ENCODE measurements at places on chromosomes 4 and X.

GRCh38 chrX:41377624-41378023 is 43.7 kb downstream of the DDX3X start:
- DNase-seq = no peak

DNA sequence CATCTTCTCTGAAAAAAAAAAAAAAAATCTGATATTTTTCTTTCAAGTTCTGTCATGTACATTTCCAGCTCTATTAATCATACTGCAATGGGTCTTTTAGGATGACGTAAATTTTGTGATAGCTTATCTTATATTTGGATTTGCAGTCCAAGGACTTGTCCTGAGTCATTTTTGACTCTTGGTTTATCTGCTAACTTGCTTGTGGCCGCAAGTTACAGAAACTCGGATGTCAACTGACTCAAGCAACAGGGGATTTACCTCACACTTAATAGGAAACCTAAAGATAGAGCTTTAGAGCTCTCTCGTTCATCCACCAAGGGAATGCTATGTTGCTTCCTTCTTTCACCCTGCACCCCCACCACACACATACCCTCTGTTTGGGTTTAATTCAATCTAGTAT is 1433.8 kb upstream of the TENM3 start:
- DNase-seq = no peak

DNA sequence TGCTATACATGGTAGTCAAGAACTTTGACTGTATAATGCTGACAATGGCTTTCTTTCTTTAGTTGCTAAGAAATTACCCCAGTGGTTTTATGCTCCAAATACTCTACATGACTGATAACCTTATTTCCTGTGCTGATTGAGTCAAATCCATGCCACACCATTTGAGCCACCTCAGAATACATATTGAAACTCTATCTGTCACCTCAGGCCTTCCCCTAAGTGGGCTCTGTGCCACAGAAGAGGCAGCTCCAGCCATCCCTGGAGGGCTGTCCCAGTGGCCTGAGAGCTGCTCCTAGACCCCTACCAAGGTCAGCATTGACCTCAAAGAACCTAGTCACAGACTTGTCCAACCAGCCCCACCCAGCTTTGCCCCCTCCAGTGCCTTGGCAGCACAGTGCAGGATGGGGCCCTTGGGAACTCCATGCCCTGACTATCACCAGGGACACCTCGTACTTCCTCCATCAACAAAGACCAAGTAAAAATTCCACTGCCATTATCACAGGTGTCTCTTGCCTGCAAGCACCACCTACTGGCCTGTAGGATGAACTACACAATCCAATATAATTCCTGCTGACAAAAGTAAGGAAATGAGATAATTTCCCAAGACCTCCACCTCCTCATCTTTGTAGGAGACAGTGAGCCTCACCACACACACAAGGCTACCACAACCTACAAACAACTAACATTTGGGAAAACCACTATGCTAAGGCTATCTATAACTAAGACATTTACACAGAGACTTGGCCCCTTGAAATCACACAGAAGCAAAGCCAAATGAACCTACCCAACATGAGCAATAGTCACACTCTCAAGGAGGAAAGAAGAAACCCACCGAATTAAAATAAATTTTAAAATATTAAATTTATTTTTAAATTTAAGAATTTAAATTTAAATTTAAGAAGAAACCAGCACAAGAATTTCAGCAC is 239.9 kb downstream of the NKX6-1 start:
- no peak for DNase-seq

DNA sequence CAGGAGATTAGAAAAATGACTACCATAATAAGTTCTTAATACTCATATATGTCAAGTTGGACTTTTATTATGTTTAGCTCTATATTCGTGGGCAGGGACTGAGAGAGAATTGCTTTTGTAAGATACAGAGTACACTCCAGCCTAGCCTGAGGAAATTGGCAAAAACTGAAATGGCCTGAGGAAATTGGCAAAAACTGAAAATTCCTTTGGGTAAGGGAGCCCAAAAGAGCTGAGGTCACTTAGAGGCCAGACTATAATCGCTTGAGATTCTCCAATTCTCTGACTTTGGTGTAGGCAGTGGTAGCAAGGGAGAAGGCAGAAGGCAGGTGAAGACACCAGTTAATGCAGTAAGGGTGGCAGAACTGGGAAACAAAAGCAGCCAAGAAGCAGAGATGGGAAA is 124.5 kb upstream of the HCCS start:
- no peak for DNase-seq

DNA sequence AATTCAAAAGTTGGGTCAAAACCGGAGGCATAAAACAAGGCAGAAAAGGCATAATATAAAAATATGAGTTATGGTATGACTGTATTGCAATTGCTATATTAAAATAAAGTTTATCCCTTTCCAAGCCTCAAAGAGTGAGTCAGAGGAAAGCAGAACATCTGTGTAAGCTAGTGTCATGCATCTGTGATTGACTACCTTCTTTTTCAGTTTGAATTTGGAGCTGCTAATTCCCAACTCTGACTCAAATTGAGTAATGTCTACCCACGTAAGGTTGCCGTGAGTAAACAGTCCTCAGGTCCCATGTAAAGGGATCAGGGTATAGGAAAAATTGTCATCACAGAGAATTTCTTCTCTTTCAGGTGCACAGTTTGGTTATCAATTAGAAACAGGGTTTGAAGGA is 6.5 kb upstream of the SLITRK4 start:
- no peak for DNase-seq

DNA sequence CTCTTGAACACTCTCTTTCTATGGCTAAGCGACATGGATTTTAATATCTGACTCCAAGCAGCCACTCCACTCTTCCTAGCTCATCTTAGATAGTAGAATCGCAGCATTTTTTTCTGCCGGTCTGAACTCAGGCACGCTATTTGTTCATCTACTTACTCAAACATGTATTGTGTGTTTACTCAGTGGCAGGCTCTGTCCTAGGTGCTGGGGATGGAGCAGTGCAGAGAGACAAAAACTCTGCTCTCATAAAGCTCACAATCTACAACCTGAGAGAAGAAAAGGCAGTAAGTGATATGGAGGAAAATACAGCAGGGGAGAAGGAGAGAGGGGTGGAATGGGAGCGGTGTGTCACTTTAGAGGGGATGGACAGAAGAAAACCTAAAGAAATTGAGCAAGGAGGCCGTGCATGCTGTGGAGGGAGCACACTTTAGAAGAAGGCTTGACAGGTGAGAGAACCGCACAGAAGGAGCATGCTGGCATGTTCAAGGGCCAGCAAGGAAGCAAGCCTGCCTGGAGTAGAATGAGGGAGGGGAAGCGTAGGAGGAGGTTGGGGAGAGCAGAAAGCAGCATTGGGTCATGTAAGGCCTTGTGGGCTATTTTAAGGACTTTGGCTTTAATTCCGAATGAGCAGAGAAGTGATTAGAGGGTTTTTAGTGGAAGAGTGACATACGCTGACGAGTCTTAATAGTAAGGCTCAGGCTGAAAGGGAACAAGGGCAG is 132.0 kb downstream of the ANK2 start:
- no peak for DNase-seq

- DNase-seq = no peak
Measured at GRCh38 chr4:16969696-16970135, 71.3 kb upstream of the LDB2 start.

- no peak for DNase-seq
Measured at GRCh38 chr4:168852387-168852786, 157.7 kb downstream of the CBR4 start.

DNA sequence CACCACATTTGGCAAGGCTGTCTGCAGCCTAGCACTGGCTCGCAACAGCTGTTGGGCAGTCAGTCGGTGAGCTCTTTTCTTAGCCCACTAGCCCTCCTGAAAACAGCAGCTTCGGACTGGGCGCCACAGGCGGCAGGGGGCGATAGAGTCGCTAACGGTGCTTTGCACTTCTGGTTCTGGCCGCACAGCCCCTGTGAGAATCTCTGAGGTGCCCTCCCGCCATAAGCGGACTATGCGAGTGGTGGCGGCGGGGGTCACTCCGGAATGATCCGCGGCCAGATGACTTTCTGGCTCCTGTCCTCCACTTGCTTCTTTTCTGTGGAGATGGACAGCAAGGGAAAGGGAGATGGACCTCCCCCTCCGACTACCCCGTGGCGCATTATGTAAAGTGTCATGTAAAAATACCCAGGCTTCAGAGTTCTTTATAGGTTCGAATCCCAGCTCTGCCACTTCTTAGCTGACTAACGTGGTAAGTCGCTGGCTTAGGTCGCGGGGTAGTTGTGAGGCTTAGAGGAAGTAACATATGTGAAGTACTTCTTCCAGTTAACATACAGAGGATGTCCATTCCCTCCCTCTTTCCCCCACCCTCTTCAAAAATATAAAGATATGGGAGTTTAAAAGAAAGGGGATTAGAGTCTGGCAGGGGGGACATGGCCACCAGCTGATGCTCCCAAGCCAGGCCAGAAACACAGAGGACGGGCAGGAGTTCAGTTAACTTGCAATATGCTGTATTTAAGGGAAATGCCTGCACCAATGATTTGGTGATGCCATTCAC is 11.0 kb downstream of the ARHGAP36 start:
- DNase-seq = no peak

DNA sequence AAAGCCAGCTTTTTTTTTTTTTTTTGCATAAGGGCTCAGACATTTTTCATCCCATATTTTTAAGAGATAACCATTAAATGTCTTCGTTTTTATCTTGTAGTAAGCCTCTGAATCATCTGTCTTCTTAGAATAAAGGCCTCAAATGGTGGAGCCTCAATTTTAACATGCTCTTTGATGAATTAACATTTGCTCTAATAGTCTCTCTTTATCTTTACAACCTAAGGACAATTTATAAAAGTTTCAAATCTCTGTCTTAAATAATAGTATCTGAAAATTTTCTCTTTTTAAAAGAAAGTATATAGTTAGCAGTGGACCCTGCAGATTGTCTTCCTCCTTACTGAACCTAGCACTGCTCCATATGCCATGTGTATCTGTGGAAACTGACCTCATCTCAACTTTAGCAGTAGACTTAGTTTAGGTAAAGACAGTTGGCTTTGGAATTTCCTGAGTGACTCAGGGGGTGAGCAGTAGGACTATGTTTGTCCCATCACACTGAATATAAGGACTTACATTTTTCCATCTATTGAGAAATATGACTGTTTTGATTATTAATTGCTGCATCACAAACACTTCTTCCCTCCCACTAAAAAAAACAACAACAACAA is 1658.0 kb downstream of the STIM2 start:
- DNase-seq = no peak

GRCh38 chr4:142314686-142315085 is 531.4 kb downstream of the INPP4B start:
- no peak for DNase-seq

- no peak for DNase-seq
Measured at GRCh38 chrX:14056206-14056605, 26.5 kb upstream of the GEMIN8 start.

DNA sequence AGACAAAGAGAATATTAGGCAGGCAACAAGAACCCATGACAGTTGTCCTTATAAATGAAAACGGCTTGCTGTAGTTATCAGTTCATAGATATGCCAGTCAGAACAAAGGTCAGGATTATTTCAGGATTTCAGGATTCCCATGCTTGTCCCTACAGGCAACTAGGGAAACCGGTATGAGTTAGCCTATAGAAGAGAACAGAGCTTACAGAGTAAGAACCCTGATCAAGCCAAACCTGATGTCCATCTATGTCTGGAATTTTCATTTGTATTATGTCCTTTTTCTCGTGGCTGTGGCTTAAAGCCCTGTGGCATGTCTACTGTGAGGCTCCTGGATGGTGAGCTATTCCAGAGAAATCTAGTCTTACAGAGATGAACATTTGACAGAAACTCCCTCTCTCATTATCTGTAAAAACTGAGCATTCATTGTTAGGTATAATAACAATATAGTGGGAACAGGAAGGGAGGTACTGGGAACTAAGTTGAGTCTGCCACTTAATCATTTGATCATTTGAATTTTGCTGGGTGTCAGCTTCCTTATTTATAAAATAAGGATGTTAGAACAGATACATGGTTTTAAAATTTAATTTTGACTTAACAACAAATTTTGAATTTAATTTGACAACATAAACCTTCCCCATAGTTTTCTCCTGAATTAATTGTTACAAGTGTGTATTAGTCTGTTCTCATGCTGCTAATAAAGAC is 129.5 kb upstream of the KLF3 start:
- DNase-seq = no peak

DNA sequence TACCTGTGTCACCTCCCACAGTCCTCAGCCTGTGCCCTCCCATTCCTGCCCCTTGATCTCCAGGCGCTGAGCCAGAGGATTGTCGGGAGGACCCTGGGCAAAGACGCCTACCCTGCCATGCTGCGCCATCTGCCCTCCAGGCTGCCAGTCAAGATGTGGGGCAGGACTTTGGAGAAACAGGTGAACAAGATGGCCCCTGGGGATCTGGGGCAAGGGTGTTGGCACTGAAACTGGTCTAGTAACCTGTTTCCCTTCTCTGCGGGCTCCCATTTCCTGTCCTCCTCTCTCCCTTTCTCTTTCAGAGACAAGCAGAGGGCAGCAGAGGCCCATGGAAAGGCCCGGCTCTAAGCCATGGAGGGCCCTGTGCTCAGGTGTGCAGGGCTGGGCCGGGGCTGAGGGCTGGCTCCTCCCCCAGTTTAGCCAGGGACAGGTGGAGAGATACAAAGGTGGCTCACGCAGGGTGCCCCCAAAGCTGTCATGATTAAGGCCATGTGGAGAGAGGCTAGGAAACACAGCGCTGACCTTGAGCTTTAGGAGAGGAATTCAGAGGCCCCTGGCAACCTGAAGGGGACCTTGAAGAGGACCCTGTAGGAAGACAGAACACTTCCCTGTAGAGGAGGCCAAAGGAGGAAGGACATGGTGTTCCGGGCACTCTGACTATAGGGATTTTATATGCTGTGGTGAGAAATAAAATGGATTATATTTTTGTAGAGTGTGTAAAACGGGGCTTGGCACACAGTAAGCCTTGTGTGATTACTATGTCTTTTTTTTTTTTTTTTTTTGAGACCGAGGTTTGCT is at the start of gene GLOD5:
GLOD5 (plus strand) TSS at position 74 of the 798 bp plus-strand sequence; CDS start at position 118, 44 bp downstream.
- DNase-seq = no peak
